ENCODE measurements at places on chromosomes 2 and 18.

- no peak for DNase-seq
Measured at GRCh38 chr2:33020883-33021282, 74.1 kb downstream of the LTBP1 start.

DNA sequence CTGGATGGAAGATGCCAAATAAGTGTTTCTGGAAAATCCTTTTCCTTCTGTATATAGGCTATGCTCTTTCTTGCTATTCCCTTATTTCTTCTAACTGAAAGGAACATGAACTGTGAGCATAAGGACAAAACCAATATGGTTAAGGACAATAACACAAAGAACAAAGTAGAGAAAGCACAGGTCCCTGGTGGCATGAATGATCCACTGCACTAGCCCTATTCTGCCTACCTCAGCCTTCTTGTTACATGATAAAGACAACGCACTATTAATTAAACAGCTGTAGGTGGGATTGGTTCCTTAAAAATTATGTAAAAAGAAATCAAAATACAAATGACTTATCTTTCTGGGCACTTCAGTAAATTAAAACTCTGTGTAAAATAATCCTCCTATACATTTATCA lies 1.9 kb upstream of the WDR75 start:
- no peak for DNase-seq

- DNase-seq, result no peak
Measured at GRCh38 chr2:124476291-124476690, 451.2 kb downstream of the CNTNAP5 start.

DNA sequence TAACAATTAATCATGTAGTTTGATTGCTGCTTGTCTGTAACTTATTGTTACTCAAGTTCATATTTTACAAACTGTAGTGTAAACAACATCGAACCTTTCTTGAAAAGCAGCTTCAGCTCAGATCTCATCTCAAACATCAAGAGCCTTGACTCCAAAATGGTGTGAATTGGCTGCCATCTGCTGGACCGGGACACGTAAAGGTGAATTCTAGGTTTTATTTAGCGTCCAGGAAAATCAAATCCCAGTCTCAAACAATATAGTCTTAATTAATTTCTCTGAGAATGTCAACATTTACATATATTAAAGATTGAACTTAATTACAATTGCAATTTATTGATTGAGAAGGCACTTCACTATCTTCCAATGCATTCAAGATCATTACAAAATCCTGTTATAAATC lies 453.0 kb downstream of the GALR1 start:
- no peak for DNase-seq

DNA sequence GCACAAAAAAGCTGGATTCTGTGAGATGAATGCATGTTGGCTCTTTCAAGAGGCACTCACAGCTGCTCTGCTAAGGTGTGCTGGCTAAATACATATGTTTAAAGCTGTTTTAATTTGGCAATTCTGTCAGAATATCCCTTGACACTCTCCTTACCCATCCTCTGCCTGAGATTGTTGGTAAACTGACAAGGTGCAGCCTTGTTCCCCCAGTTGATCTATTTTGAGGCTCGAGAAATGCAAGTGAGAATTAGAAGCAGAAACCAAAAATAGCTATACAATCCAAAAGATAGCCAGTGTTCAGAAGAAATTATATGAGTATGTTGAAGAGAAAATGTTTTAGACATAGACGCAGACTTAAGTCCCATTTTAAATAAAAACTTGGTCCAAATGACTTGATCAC lies 971.7 kb upstream of the GYPC start:
- DNase-seq, result no peak

- DNase-seq, result peak; percentile 32
Measured at GRCh38 chr18:59837586-59837985, 62.2 kb upstream of the PMAIP1 start.

DNA sequence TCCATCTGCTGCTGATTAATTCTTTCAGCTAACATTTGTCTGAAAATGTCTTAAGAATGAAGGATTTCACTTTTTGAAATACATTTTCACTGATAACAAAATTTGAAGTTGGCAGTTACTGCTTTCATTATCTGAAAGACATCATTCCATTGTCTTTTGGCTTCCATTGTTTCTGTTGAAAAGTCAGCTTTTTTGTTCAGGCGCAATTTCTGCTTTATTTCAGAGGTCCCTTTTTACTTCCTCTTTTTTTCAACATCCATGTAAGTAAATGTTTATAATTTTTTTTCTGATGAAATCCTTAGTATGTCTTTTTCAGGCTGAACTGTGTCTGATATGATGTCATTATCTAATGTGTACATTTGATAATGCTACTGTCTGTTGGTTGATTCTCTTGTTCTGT lies 184.2 kb downstream of the RND3 start:
- DNase-seq, result no peak

DNA sequence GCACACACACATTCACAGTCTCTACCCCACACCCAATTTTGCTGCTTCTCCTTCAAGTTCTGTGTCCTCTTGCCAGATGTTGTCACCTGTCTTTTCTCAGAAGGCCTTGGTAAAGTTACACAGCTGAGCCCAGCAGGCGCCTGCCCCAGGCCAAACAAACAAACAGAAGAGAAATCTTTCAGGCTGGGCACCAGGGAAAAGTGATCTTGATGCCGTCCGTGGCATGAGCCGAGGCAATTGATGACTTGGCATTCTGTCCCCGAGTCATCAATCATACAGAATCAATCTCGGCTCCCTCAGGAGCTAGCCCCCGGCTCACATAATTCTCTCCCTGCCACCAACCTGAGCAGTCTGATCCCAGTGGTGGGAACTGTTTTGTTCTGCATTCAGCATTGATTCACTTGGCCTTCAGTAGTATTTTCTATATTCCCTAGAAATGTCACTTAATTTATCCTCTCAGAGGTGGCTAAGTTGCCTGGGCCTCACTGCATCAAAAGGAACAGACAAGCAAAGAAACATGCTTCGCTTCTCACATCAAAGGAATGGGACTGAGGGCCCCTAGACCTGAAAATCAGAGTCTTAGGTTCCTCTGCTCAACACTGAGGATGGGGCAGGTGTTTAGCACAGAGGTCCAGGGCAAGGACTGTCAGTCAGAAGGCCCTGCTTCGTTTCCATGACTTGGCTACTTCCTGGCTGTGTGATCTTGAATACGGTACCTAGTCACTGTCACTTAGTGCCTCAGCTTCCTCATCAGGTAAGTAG lies 278.8 kb upstream of the CELF4 start:
- DNase-seq, result no peak

- DNase-seq, result no peak
Measured at GRCh38 chr18:58514773-58515172, 114.1 kb downstream of the ALPK2 start.

- DNase-seq, result no peak
Measured at GRCh38 chr2:6793913-6794312, 71.8 kb downstream of the CMPK2 start.

DNA sequence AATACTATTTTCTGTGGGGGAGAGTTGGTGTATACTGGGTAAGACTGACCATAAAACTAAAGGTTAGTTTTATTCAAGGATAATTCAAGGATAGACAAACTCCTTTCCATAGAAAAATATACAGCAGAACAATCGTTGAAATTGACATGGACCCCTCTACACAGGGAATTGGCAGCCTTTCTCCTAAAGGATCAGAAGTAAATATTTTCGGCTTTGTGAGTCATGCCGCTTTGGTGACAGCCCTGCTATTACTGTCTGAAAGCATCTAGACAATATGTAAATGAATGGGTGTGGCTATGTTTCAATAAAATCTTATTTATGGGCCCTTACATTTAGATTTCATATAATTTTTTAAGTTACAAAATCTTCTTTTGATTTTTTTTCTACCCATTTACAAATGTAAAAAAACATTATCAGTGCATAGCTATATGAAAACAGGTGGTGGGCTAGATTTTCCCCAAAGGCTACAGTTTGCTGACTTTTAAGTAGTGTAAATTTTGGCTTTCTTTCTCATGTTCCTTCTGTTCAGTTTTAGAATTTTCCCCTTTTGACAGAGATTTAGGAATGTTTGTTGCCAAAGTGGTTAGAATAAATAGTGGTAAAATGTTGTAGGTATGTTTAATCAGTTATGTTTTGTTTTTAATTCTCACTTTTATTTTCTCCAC lies 270.6 kb downstream of the DCC start:
- DNase-seq, result no peak

DNA sequence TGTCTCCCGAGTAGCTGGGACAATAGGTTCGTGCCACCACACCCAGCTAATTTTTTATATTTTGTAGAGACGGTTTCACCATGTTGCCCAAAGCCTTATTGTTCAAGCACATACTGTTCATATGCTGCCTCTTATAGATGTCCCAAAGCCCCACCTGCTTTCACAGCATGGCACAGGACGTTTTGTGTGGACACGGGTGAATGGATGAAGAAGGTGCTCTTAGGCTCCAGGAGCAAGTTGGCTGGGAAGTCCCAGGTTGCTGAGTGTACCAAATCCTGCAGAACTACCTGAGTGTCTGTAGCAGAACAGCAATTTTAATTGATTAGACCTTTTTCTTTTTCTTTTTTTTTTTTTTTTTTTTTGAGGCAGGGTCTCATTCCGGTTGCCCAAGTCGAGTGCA lies 10.5 kb upstream of the SAG start:
- no peak for DNase-seq

- DNase-seq, result no peak
Measured at GRCh38 chr2:20677301-20678085, 10.5 kb downstream of the GDF7 start.

GRCh38 chr2:80187156-80187555 lies 117.4 kb downstream of the LRRTM1 start:
- DNase-seq, result no peak

DNA sequence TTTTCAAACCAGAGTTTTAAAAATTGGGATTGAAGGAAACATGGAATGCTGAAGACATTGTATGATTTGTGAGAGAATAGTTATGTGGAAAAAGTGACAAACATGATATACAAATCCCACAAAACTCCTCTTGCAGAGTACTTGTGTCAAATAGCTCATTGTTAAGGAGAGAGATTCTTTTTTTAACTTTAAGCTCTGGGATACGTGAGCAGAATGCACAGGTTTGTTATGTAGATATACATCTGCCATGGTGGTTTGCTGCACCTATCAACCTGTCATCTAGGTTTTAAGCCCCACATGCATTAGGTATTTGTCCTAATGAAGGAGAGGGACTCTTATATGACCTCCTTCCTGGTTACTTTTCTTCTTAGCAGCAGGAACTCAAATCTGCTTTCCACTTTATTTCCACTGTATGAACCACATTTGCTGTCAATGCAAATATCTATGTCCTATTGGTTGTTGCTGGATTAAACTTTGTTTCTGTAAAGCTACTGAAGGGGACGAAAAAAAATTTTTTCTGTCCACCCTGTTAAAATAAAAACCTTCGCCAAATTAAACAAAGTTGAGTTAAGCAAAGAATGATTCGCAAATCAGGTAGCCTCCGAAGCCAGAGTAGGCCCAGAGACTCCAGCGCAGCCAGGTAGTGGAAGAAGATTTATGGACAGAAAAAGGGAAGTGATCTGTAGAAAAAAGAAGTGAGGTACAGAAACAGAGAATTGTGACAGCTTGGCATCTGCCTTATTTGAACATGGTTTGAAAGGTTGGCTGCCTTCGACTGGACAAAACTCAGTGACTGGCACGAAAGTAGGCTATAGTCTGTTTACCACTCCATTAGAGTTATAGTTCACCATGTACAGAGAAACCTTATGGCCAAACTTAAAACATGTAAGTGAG lies 430.1 kb upstream of the CHST9 start:
- DNase-seq, result no peak

DNA sequence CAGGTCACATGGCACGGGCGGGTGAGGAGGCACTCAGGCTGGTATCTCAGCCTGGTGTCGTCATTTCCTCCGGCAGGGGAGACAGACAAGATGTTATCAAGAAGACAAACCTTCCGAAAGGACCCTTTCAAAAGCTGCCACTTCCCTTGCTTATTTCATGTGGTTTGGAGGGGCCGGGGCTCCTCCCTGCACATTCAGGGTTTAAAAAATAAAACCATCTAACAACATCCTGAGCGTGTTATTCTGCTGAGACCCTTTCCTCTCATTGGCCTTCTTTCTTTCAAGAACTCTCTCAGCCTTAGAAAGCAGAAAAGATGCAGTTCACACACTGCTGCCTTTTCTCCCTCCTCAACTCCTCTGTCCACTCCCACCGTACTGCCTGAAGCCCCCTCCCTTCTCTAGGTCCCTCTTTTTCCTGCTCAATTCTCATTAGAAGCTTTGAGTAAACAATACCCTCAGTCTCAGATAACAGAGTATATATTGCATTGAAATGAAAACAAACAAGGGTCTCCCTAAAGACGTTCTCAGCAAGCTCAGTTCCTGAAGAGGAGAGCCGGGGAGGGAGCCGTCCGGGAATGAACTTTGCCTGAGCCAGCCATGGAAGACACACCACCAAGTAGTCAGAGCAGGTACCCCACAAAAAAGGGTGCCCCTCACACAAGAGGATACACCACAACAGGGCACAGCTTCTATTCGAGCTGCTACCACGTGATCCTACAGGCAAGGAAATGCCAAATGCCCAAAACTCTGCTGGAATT lies 9.7 kb downstream of the SMAD7 start:
- DNase-seq, result no peak

DNA sequence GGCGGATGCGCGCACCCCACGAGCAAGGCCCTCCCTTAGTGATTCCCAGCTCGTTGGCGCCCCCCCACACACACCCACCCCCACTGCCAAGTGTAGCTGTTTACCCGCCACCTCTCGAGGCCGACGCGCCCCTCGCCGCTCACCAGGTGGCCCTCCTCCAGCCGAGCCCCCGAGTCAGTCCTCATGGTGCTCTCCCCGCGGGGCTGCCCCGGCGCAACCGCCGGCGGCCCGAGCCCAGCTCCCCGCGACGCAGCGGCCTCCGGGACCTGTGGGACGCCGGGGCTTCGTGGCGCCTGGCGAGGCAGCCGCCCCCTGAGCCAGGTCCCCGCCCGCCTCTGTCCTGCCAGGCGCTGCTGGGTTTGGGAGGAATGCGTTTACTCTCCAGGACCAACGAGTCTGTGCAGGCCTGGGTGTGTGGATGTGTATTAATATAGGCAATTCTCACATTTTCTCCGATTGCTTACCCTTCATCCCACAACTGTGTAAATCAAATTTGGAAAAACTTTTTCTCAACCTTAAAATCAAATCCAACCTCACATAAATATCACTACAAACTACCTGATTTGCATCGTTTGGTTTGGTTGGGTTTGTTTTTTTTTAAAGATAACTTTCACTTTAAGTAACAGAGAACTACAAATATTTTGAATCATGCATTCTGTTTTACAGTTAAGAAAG lies at the start of gene TMEM237:
Gene TMEM237, minus strand, starts transcription at position 288 of the 675 bp plus-strand sequence. Its CDS starts 103 bp downstream, at position 185.
- DNase-seq, result peak; percentile 37

GRCh38 chr2:44126106-44126797 lies 42.4 kb upstream of the PPM1B start:
- peak; percentile 27 for DNase-seq

DNA sequence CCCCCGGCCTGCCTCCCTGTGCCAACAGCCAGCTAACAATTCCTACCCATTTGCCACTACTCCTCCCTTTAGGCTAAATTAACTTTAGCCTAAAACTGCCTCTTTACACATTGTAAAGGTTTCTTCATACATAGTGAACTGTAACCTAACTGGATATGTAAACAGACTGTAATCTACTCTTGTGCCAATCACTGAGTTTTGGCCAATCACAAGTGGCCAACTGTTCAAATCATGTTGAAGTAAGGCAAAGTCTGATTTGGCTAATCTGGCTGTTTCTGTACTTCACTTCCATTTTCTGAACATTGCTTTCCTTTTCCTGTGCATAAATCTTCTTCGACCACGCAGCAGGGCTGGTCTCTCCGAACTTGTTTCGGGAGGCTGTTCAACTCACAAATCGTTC lies 103.6 kb upstream of the LYPD6 start:
- DNase-seq, result no peak

Data from HuH-7 (cell line).